ENCODE measurements at places on chromosomes 16 and 17. TPM values are rescaled to one million over a fixed set of nuclear protein-coding genes. Genes with fewer than 3 reads are reported as not detected.

DNA sequence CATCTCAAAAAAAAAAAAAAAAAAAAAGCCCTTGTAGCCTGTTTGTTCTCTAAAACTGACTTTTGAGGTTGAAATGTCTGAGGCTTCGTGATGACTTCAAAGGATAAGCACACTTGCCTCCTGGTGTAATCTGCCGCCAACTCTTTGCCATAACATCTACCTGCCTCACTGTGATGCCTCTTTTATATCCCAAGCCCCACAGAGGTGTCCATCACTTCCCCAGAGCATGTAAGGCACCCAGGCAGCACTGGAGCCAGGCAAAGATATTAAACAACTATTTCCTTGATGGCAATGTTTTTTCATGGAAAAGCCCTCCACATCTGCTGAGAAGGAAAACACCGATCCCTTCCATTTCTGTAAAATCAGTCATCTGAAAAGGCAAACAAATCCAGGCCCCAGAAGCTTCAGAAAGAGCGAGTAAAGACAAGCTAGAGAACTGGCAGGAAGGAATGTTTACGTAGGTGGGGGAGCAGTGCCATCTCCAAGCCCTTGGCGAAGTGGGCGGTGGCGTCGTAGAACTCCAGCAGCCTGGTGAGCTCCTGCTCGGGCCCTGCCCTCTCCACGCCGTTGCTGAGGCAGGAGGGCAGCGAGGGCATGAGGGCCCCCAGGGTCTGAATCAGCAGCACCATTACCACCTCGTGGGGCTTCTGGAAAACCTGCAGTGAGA is 28.6 kb downstream of the COG7 start:
- DNase-seq: no peak

GRCh38 chr16:23113185-23113584 is 36.1 kb downstream of the USP31 start:
- peak; percentile 78 for DNase-seq

DNA sequence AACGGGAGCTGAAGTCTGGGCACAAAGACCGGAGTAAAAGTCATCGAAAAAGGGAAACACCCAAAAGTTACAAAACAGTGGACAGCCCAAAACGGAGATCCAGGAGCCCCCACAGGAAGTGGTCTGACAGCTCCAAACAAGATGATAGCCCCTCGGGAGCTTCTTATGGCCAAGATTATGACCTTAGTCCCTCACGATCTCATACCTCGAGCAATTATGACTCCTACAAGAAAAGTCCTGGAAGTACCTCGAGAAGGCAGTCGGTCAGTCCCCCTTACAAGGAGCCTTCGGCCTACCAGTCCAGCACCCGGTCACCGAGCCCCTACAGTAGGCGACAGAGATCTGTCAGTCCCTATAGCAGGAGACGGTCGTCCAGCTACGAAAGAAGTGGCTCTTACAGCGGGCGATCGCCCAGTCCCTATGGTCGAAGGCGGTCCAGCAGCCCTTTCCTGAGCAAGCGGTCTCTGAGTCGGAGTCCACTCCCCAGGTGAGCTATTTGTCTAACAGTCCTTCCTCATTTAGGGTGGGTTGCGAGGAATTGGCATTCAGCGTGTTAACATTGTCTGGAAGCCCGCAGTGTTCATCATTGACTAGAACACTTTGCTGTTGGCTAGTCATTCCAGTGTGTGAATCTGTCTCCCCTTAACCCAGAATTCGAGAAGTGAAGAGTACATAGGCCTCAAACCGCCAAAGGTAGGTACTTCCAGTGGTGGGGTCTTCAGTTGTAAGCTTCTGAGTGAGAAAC is 1.5 kb downstream of the CDK12 start:
- DNase-seq: no peak

- no peak for DNase-seq
Measured at GRCh38 chr17:32527146-32527545, 40.4 kb downstream of the CDK5R1 start.

- no peak for DNase-seq
Measured at GRCh38 chr17:44707755-44708400, 587 bp upstream of the DBF4B start.

DNA sequence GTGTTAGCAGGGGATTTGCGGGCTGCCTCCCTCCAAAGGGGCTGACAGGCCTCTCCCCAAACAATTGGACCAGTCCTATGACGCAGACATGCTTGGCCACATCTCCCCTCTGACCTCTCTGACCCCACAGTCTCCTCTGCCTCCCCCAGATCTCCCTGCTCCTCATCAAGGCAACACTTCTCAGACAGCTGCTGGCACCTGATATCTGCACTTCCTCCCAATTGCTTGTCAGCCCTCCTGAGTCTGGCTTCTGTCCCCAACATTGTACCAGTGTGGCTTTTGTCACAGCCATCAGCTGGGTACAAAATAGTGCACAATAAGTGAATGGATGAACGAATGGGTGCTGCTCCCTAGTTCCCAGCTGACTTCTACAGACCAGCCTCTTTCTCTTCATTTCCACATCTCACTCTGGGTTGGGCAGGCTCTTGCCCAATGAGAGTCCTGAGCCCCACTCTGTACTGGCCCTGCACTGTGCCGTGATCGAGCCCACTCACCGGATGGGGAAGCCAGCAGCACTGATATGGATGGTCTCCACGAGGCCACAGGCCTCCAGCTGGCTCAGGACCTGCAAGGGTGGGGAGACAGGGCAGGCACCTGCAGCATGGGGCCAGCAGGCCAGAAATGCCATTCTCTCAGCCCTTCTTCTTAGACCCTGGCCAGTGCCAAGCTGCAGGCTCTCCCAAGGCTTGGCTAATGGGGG is 17.1 kb downstream of the ZNHIT3 start:
- no peak for DNase-seq

DNA sequence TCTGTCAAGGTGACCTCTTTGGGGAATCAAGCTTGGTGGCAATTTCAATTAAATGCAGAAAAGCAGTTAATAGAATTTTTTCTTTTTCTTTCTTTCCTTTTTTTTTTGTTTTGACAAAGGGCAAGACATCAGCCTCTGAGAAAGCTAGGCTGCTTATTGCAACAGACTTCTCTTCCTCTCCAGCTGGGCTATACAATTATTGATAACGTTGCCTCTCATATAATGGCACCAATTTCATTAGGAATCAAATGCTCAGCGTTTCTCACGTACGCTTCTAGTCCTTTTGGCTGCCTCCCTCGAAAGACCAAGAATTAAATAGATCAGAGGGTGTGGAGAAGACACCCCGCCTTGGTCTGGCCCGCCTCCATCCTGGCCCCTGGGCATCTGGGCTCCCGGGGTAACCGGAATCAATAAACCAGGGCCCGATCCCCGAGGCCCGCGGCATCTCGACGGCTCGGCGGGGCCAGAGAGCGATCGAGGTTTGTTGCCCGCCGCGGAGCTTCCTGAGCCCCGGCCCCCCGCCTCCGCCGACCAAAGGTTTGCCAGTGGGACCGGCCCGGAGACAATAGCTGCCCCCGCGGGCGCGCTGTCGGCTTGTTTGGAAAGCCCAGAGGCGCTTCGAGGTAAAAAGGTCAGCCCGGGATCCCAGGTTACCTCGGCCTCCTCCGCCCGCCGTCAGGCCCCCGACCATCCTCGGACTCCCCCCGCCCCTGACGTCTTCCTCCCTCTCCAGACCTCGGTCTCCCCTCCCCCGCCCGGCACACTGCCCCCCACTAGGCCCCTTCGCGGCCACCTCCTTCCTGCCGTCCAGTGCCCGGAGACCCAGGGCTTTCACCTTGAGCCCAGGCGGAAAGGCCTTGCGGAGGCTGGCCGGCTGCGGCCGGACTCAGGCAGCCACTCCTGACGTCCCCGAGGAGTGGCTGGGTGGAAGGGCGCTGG is 3.9 kb downstream of the HOXB1 start:
- no peak for DNase-seq

- DNase-seq: no peak
Measured at GRCh38 chr17:20157001-20157310, 147.8 kb downstream of the SPECC1 start.

- DNase-seq: no peak
Measured at GRCh38 chr17:75263055-75263454, 1.4 kb downstream of the MRPS7 start.

DNA sequence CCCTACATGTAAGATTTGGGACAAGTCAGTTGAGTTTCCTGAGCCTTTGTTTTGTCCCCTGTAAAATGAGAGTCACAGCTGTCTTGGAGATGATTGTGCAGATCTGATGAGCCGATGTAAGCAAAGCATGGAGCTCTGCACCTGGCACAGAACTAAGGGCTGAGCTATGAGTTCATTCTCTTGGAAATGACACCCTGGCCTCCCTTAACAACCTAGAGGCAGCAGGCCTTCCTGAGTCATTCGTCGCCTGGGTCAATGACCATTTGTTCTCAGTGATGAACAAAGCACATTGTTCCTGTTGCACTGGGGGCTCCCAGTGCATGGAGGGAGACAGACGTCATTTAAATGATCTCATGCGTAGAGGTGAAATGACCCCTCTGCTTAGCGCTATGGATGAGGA is 62.8 kb upstream of the GCSH start:
- no peak for DNase-seq

DNA sequence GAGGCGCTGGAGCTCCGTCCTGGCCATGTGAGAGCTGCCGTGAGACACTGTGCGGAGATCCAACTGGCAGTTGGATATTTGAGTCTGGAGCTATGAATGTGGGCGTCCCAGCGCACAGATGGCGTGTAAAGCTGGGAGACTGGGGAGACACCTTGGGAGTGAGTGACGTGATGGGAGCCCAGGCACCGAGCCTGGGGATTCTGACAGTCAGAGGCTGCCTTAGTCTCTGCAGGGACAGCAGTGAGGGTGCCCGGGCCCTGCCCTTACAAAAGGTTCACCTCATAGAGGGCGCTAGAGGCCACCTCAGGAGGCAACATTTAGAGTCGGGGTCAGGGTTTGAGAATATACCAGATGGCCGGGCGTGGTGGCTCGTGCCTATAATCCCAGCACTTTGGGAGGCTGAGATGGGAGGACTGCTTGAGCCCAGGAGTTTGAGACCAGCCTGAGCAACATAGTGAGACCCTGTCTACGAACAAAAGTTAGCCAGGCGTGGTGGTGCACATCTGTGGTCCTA is 194.1 kb upstream of the GSE1 start:
- peak; percentile 49 for DNase-seq

GRCh38 chr17:77306790-77307478 is 166.2 kb downstream of the SEC14L1 start:
- DNase-seq: no peak

DNA sequence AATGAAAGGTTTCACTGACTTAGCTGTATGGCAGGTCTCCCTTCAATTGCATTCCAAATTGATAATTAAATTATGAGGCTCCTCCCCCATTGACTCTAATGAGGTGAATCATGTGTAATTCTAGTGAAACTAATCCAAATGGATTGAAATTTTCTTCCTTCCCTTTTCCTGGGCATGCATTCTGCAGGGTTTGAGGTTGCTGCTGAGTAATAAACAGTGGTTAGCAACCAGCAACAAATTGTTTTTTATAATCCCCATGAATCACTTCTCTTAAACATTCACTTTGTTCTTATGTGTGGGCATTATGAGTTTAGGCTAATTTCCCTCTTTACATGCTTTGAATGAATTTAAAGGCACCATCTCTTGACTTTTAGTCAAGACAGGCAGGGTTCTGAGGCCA is 43.4 kb downstream of the MYOCD start:
- no peak for DNase-seq

DNA sequence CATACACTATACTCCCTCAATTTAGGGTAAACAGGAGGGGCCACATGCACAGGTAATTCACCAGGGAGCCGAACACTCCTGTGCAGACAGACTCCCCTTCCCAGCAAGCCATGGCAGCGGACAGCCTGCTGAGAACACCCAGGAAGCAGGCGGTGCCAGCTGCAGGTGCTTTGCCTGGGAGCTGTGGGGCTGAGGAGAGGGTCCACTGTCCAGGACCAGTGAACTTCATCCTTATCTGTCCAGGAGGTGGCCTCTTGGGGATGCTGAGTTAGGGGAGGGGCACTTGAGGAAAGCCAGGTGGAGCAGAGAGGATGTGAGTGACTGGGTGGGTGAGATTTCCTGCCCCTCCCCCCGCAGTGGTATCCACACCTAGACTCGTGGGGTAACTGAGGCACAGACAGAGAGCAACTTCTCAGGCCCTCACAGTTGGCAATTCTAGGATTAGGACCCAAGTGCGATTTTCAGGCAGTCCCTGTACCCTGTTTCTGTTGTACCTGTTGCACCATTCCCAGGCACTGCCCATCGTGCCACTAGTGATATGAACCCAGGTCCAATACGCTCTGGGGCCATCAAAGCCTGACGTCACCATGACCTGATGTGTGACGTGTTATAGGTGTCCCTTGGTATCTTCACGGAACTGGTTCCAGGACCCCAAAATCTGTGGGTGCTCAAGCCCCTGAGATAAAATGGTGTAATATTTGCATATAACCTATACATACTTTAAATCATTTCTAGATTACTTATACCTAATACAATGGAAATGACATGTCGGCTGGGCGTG is 1.2 kb downstream of the GRN start:
- no peak for DNase-seq

Gene FAM83G
- 10.2 TPM for total RNA-seq

Gene CDYL2
- total RNA-seq: 0.37 TPM

Gene C16orf54
- not detected for total RNA-seq

Gene MIEN1
- 28.0 TPM for total RNA-seq

Gene KRTAP9-4
- total RNA-seq: not detected

Data from G401 (cell line).